ENCODE measurements at places on chromosomes 4 and X.

DNA sequence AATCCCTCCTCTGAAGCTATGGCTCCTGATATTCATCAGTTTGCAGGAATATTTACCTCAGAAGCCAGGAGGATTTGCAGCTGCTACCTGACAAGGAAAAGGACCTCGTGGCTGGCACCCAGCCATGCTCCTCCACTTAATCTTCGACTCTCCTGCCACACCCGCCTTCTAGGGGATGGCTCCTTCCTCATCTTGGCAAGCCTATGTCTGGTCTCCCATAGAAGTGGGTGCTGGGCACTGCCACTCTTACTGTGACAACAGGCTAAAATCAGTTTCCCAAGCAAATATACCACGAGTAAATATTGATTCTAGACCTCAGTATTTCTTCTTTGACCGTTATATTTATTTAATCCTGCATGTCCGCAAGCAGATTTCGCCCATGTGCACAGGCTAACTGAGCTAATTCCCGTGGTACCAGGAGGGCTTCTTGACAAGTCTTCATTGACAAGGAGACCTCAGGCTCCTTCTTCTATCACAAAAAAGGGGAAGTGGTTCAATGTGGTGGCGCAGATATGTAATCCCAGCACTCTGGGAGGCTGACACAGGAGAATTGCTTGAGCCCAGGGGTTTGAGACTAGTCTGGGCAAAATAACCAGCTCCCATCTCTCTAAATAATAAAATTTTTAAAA lies 52.6 kb upstream of the DCTD start:
- DNase-seq = no peak

DNA sequence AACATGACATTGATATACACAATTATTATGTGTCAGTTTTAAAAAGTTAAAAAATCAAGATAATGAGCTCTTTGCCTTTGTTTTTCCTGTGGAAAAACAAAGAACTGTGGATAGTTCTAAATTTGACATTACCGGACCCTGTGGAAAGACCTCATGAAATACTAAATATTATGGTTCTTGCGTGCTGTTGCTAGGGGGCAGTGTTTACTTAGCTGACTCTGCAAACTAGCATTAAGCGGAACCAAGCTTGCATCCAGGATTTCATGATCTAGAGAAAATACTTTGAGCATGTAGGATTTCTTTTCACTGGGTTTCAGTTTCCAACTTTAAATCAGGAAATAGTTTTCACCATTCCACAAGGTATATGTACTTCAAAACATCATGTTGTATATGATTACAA lies 33.6 kb downstream of the CLCN4 start:
- DNase-seq = no peak

DNA sequence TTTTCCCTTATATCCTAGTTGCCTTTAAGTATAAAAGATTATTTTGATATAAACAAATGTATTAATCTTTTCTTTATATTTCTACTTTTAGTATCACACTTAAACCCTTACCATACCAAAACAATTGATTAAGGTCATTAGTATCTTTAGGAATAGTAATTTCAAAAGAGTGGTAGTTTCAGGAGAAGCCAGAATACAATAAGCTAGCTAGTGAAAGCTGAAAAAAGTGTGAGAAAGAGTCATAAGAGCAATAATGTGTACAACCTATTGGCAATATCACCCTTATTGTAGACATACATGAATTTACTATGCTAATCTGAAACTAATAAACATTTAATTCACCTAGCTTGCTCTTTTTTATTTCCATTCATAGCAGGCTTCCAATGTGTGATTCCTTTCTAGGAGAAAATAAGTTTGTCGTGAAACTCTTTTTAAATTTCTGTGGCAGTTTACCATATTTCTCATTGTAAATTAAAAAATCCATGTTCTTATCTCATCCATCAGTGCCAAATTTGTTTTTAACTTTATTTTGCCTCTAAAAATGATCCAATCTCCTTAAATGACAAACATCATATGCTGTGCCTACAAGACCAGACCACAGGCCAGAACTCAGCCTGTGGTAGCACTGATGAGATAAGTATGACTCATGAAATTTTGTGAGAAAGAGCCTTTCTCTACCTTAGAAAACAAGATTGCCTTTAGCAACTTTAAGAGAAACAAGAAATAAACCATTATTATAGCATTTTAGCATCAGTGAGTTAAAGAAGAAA lies 8.1 kb downstream of the NEK1 start:
- no peak for DNase-seq

DNA sequence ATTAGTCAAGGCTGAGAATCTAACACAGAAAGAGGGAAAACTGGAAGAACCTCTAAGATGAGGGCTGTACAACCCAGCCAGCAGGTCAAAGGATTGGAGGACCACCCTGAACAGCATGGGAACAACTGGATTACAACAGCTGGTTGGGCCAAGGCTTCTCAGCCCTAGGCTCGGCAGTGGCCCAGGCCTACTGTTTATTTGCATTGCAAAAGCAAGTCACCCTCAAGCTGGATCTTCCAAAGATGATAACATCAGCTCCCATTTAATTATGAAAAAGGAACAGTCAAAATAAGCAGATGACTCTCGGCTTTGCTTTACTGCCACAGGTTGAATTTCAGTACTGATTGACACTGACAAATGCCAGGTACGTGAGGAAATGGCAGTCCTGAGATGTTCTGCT lies 61.8 kb downstream of the GPC3 start:
- DNase-seq = no peak

- DNase-seq = no peak
Measured at GRCh38 chr4:82780752-82781231, 17.8 kb downstream of the SCD5 start.

DNA sequence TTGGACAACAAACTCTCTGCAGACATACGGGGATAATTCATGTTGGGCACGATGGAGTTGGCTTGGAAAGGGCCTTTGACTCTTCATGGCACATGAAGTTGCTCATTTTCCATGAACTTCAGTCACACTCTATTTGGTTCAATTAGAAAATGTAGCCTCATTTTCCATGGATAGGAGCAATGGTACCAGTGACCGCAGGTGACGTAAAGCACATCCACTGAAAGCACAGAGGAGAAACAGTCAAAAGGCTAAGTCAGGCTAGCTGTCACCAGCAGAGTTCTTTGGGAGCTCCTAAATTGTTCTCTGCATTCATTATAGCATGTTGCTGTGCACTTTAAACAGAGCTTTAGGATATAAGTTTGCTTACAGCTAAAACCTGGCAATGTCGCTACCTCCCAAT lies 39.9 kb upstream of the MAP3K15 start:
- no peak for DNase-seq

DNA sequence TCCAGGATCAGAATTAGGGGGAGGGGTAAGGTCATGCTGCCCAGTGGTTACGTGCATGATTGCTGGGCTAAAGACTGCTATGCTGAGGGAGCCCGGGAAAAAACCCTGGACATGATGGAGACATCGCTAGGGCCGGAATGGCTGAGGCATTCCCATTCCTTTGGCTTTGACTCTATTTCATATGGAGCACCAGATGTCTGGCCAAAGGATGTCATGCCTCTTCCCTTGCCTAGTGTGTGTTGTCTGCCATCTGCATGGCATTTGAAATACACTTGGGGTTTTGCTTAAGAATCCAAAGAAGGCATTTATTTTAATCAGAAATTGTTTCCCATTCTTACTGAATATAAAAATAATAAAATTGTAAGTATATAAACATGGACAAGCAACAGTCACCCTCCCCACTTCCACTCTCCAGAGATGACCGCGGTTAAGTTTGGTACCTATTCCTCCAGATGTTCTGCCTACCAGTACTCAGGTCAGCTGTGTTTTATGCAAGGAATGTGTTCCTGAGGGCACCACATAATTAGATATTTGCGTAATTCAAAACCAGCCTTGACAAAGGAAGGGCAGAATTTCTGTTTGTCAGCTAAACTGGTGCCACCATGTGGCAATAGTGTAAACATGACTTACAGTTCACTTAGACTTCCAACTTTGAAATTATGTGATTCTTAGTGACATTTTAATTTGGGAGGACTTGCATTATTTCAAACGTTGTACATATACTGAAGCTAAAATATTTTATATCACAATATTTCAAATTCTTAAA lies 105.9 kb downstream of the CT47B1 start:
- DNase-seq = no peak

DNA sequence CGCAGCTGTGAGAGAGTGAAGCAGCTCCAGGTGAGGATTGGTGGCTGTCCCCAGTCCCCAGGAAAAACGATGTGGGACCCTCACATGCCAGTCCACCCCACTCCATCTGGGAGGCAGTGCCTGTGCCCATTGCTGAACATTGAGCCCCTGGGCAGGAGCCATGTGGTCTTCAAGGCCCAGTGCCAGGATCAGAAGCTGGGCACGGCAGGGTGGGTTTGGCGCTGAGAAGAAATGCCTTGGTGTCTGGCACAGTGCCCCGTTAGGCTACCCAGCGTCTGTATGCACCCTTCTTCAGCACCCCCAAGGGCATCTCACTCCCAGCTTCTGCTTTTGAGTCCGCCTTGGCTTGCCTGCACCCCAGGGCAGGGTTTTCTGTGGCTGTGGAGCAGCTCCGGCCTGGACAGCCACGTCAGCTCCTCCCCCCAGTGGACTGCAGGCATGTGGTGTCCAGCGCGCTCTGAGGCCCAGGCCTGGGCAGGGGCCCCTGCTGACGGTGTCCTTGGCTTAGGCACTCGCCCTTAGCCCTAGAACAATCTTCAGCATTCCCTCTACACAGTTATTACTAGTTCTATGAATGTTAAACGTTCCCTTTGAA lies 28.6 kb downstream of the RGS12 start:
- DNase-seq = no peak

All from stimulated activated CD4-positive, alpha-beta T cell treated with anti-CD3 and anti-CD28 coated beads, Interleukin-4, amount 100 ng/mL, for 1 hour (primary cell).